CD4-positive, alpha-beta T cell (primary cell): ENCODE measurements at places on chromosomes 2 and 18.

GRCh38 chr2:95062242-95063085 is 37.0 kb downstream of the MAL start:
- DNase-seq: no peak

DNA sequence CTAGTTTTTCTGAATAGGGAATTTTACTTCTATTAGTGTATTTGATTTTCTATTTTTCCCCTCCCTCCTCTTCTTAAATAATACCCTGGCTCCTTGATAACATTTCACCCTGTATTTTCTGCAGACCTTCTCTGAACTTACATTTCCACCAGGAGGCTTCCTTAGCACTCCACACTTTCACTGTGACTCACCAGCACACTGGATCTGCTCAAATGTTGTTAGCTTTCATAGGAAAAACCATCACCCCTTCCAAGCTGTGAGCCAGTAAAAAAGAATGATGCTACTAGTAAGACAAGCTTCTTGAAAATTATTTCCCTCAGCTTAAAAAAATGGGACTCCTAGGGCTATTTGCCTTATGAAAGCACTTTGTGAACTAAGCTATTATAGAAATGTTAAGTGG is 16.1 kb downstream of the SUPT7L start:
- no peak for DNase-seq

DNA sequence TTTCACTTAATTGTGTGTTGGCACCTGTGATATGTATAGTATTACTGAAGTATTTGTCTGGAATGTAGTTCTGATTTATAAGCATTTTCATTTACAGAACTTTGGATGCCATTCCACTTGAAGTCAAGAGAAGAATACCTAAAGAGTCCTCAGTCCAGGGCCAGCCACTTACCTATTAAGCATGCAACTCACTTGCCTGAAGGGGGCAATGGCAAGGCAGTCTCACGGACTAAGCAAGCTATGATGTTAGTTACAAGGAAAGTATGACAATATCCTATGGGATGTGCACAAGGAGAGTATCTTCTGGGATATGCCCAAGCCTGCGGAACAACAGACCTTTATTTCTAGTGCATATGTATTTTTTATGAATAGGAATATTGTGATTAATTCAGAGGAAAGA is 369.4 kb upstream of the GCFC2 start:
- DNase-seq: no peak

DNA sequence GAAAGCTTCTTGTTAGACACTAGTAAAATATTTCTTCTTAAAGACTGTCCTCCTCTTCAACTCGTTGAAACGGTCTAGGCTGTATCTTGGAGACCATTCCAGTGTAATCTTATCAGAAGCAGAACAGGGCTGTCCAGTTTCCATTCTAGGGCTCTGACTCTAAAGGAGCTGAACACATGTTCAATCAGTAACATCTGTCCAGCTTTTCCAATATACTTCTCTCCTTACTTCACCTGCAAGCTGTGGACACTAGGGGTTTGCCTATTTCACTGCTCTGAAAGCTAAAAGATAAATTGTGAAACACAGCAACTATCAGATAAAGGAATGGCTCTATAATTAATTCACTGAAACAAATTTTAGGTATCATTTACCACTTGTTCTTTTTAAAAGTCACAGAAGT is 73.8 kb downstream of the ZNF385B start:
- no peak for DNase-seq

DNA sequence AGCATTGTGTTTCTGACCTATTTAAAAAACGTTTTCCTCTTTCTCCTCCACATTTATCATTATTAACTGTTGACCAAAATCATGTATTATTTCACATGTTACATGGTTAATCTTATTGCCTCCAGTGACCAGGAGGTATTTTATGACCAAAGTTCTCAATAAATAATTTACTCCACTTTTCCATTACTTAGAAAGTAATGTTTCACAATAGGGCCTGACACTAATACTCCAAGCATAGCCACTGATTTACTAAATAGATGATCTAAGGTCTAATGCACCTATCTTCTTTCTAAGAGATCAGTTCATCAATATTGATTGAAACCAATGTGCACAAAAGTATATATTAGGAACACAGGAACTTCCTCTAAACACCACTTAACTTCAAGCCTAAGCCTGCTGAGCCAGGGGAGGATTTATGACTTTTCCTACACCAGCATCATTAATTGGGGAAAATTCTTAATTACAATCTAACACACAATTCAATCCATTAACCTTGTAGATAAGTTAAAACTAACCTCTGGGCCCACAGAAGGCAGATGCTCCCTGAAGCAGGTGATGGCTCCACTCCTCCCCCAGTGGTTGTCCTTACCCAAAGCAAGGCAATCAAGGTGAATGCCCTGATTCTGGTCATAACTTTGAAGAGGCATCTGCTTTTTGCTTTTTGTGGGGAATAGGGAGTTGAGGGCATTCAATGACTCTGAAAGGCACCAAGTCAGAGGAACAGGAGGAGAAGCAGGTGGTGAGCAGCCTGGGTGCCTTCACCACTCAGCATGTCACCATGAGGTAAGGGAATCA is 33.9 kb downstream of the RBMS1 start:
- no peak for DNase-seq

DNA sequence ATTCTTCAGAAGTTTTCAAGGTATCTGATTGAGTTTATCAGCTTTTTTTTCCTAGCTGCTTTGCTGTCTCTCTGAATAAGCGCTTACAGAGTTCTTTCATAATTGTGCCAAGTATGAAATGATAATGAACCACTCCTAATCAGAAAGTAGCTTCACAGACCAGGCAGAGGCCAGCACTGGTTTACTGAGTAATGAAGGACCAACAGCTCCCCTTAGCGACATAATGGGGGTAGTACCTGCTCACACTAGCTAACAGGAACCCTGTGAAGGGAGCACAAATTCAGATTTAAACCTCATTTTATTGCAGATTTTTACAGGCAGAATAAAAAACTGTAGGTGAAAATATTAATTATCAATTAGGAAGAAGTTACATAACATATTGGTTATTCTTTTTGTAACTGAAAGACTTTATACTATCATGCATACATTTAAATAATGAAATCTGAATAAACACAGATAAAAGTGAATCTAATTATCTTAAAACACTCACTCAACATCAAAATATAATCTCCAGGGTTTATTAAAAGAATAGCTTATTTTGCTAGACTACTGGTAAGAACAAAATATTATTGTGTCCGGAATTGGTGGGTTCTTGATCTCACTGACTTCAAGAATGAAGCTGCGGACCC is 53.7 kb upstream of the LRRC30 start:
- DNase-seq: no peak

GRCh38 chr18:63951302-63951705 is 2.2 kb downstream of the HMSD start:
- DNase-seq: no peak

DNA sequence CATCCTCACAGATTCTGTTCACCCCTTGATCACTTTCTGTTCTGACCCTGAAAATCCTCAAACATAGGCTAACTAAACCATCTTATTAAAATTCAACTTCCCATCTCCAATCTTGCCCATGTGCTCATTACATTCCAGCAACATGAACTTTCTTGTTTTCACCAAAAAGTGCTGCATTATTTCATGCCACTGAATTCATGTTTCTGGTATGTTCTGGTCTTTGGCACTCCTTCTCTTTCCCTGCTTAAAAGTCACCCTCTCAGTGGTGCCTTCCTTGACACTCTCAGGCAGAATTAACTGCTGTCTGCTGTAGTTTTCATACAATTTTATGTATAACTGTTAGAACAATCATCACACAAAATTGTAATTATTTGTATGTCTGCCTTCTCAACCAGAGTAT is 247.7 kb upstream of the RBMS1 start:
- DNase-seq: no peak

- no peak for DNase-seq
Observed at GRCh38 chr2:156333274-156333950, 891 bp upstream of the NR4A2 start.

GRCh38 chr18:57755473-57756067 is 47.5 kb downstream of the ATP8B1 start:
- no peak for DNase-seq

DNA sequence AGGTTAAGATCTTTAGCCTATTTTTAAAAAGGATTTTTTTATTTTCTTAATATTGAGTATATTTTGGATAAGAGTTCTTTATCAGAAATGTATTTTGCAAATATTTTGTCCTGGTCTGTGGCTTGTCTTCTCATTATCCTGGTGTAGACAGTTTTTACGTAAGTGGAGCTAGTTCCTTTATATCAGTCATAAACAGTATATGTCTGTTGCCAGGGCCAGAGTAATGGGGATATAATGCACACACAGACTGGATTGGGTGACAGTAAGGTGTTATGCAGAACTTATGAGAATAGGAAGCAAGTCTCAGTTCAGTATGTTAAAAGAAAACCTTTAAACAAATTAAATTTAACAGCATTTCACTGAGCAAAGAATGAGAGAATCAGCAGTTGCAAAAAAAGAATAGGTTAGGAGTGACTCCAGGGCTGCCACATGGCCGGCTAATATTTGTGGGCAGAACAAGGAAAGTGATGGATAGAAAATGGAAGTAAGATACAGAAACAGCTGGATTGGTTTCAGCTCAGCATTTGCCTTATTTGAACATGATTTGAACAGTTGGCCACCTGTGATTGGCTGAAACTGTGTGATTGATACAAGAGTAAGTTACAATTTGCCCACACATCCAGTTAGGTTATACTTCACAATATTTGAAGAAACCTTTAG is 61.1 kb upstream of the ZNG1B start:
- peak; percentile 15 for DNase-seq

DNA sequence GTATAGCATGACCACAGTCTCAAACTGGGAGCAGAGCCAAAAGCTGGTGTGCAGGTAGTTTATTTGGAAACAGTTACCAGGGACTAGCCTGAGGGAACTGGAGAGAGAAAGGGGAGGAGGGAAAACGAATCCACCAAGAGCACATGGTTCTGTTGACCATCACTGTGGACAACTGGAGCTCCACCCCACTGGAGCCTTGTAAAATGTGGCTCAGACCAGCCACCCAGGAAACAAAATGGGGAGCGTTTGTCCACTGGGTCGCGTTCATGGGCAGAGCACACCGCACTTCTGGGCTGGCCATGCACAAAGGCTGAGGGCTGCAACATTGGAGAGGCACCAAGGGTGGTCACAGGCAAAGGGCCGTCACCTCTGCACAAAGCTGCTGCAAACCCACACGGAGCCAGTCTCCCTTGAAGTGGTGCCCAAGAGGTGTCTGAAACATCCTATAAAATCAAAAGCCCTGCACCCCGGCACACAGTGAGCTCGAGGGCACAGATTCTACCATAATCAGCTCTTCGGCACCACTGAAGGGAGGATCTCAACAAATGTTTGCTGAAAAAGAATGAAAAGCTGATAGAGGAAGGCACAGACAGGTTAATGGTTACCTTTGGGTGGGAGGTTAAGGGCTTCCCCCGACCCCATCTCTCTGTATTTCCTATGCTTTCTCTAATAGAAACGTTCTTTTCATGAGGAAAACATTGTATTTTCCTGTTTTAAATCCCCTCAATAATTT is 192.9 kb downstream of the INHBB start:
- DNase-seq: no peak

DNA sequence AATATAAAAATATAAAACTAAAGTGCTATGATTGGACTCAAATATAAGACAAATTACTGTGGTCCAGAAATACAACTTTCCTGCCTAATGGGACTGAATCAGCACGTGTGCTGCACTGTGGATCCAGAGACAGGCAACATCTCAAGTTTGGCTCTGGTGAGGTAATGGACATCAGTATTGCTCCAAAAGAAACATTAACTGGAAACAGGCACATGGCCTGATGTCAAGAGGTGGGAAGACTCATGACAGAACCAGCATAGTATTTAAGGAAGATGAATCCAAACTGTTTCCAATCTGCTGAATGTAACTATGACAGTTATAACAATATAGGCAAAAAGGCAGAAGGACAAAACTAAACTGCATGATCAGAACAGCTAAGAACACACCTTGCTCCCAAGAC is 354.6 kb downstream of the FSIP2 start:
- no peak for DNase-seq
